Fibroblast of upper back skin (primary cell): ENCODE measurements at places on chromosomes 5 and 9.

DNA sequence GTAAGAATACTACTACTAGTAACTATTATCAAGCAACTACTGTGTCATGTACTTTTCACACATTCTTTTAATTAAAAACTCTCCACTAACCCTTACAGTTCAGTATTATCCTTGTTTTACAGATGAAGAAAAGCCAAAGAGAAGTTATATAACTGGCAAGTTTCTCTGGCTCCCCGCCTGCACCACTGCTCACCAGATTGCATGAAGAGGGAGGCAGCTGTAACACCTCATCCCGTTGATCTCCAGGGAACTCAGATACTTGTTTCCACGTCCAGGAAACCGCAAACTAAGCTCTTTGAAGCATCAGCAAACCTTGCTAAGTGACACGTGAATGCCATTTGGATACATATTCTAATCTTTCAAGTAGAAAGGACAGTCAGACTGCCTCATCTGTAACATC is 70.3 kb downstream of the RIGI start:
- DNase-seq = peak; percentile 10

DNA sequence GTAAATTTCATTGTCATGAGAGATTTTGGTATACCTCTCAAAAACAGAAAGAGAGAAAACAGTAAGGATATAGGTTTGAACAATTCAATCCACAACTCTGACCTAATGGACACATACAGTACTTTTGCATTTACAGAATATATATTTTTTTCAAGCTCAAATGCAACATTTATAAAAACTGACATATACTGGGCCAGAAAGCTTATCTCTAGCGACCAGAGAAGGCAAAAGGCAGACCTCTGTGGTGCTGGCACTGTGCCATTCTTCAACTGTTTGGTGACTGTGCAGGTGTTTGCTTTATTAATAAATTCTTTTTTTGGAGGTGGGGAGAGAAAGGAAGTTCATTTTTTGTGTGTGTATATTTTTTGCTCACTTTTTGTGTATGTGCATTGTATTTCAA is 6.0 kb upstream of the PLAC8L1 start:
- DNase-seq = no peak

DNA sequence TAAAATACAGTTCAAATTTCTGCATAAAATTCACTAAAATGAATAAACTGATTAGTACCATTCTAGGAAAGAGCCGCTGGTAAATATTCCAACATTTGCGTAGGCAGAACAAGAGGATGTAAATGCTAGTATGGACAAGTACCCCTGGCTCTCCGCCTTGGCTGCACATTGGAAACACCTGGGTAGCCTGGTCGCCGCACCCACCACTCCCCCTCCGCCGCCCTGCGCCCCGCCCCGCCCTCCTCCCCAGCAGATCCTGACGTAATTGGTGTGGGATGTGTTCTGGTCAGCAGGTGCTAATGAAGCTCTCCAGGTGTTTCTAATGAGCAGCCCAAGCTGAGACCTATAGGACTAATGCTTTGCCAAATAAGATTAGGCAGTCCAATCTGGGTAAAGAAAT is 225.7 kb downstream of the FRMD3 start:
- DNase-seq = no peak

- DNase-seq = no peak
These were observed 234.5 kb upstream of the MAP3K1 start for GRCh38 chr5:56580864-56581263.

DNA sequence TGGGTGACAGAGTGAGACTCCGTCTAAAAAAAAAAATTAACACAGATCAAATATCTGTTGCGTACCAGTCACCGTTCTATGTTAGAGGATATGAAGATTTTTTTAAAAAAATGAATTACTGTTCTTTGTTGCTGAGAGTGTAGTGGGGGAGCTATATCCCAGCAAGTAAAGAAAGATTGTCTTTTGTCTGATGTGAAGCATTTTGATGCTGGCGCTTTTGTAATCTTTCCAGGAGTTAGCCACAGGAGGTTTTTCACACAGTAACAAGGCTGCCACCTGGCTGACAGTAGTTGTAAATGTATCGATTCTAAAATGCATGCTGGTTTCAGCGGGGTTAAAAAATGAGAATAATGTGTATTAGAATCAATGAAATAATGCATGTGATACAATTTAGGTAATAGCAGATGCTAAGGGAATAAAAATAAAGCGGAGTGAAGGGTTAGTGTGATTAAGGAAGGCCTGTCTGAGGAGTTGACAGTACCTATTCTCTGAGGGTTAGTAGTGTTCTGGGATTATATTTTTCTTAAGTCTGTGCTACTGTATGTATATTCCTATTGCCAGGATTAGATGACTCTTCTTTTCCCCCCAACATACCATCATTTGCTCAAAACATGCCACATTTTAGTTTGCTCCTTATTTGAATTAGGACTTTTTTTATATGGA is 3.4 kb downstream of the LMNB1 start:
- peak; percentile 83 for DNase-seq

- DNase-seq = no peak
These were observed 6.9 kb upstream of the ZBTB43 start for GRCh38 chr9:126797903-126798302.

DNA sequence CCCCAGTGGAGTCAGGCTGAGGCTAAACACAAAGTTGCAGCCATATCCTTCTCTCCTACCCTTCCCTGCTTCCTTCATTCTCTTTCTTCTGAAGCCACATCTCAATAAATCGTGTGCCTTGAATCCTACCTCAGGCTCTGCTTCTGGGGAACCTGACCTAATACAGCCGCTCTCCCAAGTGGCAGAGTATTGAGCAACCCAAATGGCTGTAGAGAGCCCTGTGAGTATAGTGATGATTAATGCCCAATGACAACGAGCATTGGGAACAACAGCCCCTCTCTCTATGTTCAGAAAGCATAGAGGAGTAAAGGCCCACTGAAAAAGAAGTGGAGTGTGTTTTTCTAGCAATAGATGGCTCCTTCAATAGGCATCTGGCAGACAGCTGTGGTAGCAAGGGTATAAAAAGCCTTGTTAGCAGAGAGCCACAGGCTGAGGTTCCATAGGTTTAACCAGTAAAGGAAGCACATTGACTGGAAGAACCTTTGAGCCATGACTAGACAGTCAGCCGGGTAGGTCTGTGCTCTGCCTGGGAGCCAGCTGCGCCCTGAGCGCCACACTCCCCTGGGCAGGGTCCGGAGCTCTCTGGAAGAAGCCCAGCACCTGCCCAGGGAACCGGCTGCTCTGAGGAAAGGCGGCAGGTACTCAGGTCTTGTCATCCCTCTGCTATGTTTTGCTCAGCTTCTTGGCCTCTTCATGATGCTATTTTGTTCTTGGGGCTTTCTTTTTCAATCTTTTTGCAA is 22.6 kb upstream of the HSPA9 start:
- no peak for DNase-seq

DNA sequence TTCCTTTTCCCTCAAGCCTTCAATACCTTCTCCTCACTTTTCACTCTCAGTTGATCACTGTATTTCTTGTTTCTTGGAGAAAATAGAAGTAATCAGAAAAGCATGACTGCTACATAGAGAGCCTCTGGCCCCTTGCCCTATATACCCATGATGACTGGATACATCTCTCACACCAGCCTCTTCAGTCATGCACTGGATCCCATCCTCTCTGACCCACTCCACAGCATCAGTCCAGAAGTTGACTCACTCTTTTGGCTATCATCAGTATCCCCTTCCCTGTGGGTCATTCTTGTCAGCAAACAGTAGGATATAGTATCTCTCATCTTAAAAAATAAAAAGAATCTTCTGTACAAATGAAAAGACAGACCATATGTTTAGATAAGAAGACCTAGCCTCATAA is 32.9 kb downstream of the PTCD2 start:
- peak; percentile 64 for DNase-seq

- no peak for DNase-seq
These were observed 107.8 kb downstream of the PSD2 start for GRCh38 chr5:139903450-139903794.

- peak; percentile 96 for DNase-seq
These were observed 68.8 kb upstream of the FCN2 start for GRCh38 chr9:134811673-134812342.

DNA sequence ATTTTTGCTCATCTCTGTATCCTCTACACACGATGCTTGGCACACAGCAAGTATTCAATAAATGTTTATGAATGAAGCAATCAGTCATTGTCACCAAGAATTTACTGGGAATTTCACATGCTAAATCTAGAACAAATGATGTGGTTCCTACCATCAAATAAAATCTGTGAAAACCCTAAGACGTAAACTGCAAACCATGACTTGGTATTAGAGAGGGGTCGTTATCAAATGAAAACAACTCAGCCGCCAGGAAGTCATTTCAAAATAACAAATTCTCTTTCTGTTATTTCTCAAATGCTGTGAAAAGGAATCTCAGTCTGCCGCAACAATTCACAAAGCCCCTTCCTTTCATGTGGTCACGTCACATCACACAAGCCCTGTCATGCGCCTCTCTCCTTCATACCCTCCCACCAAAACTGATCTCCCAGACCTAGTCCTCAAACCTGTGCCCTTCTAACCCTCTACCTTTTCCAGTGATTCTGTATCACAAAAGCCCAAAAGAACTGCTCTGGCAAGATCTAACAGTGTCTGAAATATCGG is 173.6 kb downstream of the DEPDC1B start:
- no peak for DNase-seq

DNA sequence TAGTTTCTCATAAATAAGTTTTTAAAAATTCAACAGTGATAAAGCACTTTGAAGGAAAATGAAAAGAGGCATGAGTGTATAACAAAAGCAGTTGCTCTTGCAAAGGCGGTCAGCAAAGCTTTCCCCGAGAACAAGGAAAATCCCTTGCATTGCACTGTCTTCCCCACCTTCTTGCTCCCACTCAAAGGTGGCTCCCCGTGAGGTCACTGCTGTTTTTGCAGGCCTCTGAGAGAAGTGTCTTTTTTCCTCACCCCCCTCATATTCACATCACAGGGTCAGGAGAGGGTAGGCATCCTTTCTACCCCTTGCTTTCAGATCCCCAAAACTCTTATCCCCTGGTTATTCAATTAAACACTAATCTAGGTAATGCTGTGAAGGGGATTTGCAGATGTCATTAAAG is 15.2 kb upstream of the SLC36A1 start:
- DNase-seq = no peak

DNA sequence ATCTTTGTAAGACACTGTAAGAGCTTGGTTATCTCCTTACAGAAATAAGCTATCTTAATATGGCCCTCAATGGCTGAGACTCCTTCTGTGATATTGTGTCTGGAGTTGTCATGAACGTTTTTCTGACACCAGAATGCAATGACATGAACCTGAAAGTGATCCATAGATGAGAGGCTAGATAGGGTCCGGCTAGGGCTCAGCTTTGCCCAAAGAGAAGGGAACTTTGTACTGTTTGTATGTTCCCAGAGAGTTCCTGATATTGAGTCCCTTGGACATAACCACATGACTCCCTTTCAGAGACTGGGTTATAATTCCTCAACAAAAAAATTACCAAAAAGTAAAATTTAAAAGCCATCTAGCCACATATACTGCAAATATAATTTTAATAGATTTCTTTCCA is 575.8 kb upstream of the CLINT1 start:
- DNase-seq = no peak

DNA sequence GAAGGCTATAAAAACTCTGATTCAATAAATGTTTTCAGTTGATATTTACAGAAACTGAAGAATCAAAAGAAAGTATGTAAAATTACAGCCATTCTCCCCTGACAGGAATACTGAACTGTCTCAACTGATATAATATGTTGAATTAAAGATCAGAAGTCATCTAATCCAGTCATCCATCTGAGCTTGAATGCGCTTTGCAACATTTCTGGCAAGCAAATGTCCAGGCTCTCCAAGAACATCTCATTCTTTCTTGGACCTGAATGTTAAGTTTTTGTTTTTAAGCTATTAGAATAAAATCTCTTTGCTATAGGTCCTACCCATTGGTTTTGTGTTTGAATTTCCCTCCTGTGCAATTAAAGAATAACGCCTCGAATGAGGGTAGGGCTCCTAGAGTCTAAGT is 120.5 kb downstream of the MPDZ start:
- DNase-seq = no peak

DNA sequence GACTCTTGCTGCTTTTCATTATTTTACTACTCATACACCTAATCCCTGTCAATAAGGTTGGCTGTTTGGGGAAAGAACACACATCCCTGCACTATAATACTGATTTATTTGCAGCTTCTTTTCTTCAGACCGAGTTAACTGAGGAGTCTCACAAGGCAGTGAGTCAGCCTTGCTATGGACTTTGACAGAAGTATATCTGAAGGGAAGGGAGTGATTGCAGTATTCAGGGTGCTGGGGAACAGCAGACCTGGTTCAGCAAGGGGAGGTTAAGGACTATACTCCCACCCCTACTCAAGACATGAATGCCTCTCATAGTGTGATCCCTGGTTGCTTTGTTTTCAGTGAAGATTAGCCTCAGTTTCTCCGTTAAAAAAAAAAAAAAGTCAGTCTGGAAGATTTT is 99.8 kb downstream of the TLE4 start:
- DNase-seq = no peak
